ENCODE measurements at places on chromosomes 3 and 15. TPM values are rescaled to one million over a fixed set of nuclear protein-coding genes. Genes with fewer than 3 reads are reported as not detected.

Gene TGM5
- 0.43 TPM for total RNA-seq

Gene PLCB2
- 8.8 TPM for total RNA-seq

Gene CHRNA7
- 17.8 TPM for total RNA-seq

Gene MME
- total RNA-seq: 6.3 TPM

Gene OCA2
- total RNA-seq: 7.2 TPM

Measured in testis (tissue), 5 donors.